ENCODE measurements at places on chromosomes 16 and 17.

DNA sequence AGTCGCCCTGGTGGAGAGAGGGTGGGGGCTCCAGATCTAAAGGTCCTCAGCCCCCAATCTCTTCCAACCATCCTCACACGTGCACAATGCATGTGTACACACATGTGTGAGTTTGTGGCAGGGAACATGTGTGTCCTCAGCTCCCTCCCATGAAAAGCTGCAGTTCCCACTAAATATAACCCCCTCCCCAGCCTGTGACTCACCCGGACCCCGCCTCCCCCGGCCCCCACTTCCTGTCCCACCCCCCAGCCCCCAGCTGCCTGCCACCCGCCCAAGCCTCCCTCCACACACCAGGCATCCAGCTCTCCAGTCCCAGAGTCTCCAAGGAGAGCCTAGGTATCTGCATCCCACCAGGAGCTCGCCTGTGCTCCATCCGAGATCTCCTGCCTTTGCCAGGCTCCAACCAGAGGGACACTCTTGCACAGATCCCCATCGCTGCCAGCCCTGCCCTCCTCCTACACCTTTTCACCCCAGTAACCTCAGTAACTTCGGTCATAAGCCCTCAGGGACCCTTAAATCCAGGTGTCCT, 3.9 kb downstream of the DLG4 start:
- DNase-seq = peak; percentile 18

DNA sequence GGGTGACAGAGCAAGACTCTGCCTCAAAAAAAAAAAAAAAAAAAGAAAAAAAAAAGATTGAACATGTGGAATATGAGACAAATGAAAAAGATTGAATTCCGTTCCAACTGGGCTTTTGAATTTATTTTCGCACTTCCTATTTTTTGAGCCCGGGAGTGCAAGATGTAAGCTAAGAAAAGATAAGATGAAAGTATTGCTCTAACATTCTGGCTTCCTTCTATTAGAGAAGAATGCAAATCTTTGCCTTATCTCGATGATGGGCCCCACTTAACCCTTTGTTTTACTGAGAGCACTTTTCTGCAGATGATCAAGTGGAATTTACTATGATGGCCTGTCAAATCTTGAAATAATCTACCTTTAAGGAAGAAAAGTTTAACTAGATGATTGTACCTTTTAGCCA, 96.3 kb downstream of the WWOX start:
- no peak for DNase-seq

DNA sequence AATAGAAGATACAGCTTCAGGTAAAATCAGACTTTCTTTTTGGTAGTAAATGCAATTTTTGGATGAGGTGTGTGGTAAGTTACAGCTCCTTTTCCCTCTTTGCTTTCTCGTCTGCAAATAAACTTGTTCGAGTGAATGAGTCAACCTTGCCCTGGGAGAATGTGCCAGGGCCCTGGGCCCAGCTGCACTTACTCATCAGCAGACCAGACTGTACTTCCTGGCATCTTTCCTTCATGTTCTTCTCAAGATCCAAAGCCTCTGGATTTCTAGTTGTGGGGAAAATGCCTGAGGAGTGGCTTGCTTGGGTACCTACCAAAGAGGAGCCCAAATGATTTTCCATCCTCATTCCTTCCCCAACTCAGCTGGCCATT, 5.4 kb upstream of the G6PC1 start:
- DNase-seq = peak; percentile 81

GRCh38 chr16:3051494-3051893, 5.1 kb downstream of the MMP25 start:
- DNase-seq = no peak

DNA sequence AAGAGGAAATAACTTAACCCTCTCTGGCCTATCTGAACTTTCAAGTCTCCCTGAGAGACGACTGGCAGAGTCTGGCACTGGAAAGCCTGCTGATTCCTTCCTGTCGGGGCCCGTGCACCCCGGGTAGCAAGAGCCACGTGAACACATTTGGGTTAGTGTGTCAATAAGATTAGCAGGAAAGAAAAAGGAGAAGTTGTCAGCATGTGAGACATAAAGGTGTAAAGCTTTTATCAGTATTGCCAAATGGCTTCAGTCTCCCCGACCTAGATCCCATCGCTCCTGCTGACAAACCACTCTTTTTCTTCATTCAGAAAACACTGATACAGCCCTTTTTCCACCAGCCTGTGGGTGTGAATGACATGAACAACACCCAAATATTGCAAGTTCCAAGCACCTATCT, 74.4 kb downstream of the CCT6B start:
- no peak for DNase-seq

GRCh38 chr17:37256627-37257026, 119.2 kb upstream of the C17orf78 start:
- no peak for DNase-seq

DNA sequence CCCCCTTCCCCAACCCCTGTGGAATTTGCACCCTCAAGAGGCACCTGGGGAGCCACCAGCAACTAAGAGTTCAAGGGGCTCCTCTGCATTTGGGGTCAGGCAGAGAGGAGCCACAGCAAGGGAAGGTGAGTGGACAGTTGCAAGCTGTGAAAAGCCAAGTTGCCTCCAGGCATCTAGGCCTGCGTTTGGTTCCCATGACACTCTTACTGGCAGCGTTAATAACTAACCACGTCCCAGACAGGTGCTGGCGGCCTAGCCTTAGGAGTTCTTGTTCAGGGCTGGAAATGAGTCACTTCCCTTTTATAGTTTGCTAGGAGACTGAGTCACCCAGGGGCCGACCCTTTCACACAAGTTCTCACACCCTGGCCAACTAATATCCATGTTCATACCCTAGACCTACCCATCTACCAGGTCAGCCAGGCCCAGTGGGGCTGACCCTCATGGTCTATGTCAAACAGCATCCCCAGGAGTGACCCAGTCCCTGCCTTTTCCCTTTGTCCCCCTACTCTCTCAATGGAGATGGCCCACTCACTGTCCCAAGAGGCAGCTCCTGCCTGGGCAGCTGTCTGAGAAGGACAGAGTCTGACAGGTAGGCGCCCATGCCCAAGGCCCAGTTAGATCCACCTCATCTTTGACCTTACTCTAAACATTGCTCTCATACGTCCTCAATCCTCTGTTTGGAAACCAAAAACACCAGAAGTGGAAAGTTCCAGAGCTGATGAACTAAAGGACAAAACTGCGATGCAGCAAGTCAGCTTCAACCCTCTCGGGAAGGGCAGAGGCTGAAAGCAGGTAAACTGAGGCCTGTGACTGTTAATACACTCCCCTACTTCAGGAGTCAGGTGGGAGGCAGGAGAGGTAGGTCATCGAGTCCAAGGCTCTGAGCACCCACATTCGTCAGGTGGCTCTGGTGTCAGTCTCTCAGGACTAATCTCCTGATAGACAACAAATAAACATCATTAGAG, 300.6 kb downstream of the SOX9 start:
- peak; percentile 60 for DNase-seq

DNA sequence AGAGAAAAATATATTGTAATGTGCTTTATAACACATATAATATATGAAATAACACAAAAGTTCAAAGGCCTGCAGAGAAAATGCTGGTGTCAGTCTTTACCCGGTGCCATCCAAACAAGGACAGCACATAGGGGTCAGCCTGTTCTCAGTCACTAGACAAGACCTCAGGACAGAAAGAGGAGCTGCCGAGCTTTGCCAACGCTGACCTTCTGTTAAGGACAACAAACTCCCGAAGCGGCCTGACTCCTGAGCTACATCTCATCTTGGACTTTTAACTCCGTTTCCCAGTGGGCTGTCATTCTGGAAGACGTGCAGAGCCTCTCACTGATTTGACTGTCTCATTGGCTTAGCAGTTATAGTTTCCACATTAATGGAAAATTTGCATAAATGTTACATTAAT, 6.9 kb downstream of the ELAC2 start:
- DNase-seq = no peak
